ENCODE measurements at places on chromosomes 13 and 19. TPM values are rescaled to one million over a fixed set of nuclear protein-coding genes. Genes with fewer than 3 reads are reported as not detected.

The SBSN gene
- not detected for total RNA-seq

- no peak for DNase-seq
Measured at GRCh38 chr13:102233566-102234208, 168.2 kb downstream of the FGF14 start.

DNA sequence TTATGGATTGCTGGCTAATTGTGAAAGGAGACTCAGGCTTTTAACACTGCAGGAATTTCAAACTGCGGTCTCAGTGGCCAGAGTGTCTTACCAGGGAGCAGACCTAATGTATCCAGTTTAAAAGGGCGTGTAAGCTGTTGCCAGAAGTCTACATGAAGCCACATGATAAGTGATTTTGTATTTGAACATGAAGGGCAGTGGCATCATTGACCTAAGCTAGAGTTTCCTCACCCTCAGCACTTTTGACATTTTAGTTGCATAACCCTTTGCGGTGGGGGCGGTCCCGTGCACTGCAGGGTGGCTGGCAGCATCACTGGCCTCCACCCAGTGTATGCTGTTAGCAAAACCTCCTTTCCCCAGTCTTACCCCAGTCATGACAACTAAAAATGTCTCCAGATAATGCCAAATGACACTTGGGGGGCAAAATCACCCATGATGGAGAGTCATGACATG, 23.7 kb upstream of the GPR18 start:
- no peak for DNase-seq

DNA sequence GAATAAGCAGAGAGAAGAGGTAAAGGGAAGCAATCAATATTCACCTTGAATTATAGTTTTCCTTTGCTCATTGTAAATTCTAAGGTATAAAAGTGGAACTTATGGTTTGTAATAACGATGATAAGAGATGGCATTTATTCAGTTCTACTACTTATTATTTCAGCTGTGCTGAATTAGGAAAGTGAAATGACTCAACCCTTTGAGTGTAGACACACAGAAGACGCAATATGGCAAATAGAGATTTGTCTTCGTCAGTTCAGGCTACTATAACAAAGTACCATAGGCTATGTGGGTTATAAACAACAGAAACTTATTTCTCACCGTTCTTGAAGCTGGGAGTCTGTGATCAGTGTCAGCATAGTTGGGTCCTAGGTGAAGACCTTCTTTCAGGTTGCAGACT, 713.0 kb upstream of the PCDH9 start:
- DNase-seq = no peak

- no peak for DNase-seq
Measured at GRCh38 chr19:51760697-51761356, at the start of gene FPR2. Gene FPR2 (plus strand): TSS chr19:51761180. CDS start chr19:51768659, 7,479 bp downstream.

Measured in mesenteric fat pad (tissue), 1 donor.